ENCODE measurements at places on chromosomes 4 and X.

GRCh38 chr4:78534286-78534955 is 17.1 kb upstream of the ANXA3 start:
- DNase-seq = no peak

- DNase-seq = no peak
Observed at GRCh38 chr4:81237791-81238190, 22.8 kb upstream of the PRKG2 start.

GRCh38 chrX:45001048-45001447 is 128.1 kb downstream of the KDM6A start:
- DNase-seq = no peak

DNA sequence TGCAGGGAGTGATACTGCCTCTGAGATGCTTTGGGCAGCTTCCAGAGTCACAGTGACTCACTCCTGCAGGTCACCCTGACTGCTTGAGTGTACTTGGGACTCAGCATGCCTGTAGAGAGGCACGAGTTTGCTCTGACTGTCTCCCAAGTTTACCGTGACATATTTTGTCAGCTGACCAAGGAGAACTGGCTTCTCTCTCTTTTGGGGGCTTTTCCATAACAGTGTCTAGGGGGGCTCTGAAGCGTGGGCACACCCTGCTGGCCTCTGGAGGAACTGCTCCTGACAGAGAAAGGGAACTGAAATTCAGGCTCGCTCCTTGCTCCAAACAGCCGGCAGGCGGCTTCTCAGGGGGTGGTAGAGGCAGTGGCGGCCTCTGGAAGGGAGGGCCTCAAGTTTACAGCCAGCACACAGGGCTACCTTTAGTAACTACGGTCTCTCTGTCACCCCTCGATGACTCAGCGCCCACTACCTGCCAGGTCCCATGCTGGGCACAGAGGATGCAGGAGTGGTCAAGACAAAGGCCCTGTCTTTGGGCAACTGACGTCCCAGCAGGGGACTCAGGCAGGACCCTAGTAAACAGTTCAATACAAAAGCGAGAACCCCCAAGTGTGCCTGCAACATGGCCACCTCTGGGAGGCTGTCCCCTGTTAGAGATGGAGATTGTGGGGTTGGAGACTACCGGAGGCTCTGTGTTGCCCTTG is 17.8 kb downstream of the ZNF185 start:
- DNase-seq = peak; percentile 53

- no peak for DNase-seq
Observed at GRCh38 chr4:21710179-21710835, 238.3 kb downstream of the KCNIP4 start.

DNA sequence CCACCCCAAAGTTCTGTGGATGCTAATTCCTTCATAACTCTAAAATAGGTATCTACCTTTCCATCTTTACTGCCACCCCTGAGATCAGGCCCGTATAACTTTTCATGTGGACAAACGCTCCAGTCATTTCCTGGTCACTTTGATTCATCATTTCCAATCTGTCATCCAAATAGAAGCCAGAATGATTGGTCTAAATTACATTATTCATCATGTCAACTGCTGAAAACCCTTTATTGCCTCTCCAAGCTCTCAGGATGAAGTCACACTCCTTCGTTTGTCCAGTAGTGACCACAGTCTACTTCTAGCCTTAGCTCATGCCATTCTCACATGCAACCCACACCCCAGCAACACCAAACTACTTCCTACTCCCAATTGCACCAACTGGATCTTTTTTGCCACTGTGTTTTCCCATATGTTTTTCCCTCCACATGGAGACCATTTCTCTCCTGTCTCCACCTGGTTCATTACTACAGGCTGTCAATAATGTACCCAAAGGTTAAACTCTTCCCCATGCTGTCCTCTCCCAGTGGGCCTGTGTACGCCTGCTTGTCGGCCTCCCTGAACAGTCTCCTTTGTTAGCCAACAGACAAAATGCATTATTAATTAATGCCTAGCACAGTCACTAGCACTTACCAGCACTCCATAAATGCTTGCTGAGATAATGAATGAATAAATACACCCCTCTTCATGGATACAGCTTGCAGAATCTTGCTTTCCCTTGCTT is 382.6 kb upstream of the NOCT start:
- DNase-seq = no peak

DNA sequence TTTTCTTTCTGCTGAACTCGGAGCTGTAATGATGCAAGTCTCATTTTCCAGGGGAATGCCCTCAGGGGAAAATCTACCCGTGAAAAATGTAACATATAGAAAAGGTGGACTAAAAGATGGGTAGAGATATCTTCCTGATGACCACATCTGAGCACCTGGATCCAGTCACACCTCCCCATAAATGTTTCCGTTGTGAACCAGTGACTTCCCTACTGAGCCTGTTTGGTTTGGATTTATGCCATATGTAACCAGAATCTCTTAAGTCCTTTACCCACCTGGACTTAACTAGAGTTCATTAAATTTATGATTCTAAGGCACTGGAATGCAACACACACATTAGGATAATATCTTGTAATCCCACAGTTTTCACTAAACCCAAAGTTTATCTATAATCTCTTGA is 171.1 kb downstream of the ZNF330 start:
- DNase-seq = no peak

- DNase-seq = peak; percentile 16
Observed at GRCh38 chrX:108090491-108091263, 665 bp downstream of the PSMD10 start.

- DNase-seq = no peak
Observed at GRCh38 chrX:125101971-125102755, 217.5 kb upstream of the TEX13C start.

Data from inflammatory macrophage (primary cell).